Stimulated activated CD8-positive, alpha-beta memory T cell treated with anti-CD3 and anti-CD28 coated beads, Interleukin-15, amount 100 ng/mL, for 24 hours (primary cell): ENCODE measurements at places on chromosomes 2 and 18.

- DNase-seq: no peak
Observed at GRCh38 chr18:70368903-70369302, 80.1 kb downstream of the SOCS6 start.

DNA sequence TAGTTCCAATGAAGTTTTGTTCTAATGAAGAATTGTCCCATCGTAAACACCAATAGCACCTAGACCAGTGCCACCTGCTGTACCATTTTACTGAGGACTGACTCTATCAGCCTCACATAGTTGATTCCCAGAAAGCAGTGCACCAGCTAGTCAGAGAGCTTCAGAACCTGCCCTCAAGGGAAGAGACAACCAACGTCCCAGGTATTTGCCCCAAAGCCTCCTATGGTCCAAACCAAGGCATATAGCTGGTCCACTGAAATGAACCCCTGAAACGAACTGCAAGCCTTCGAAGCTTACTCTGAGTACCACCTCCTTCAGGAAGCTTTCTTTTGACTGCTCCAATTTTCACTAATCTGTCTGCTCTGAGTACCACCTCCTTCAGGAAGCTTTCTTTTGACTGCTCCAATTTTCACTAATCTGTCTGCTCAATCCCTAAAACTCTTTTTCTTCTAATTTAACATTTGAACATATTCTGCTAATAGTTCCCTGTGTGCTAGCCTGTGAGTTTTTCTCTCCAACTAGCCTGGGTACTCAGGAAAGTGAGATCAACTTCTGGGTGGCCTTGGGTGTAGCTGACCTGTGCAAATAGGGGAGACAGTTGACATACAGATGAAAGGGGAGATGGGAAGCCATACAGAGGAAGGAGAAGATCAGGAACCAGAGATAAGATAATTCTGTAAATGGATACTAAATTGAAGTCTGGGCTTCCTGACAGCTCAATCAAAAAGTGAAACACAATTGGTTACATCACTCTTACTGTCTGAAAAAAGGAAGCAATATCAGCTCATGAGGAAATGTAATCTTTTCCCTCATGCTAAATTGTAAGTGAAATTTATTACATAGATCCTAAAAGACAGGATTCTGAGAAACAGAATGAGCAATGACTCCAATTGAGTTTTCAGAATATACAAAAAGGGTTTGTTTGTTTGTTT lies 33.5 kb upstream of the EML4 start:
- DNase-seq: no peak

DNA sequence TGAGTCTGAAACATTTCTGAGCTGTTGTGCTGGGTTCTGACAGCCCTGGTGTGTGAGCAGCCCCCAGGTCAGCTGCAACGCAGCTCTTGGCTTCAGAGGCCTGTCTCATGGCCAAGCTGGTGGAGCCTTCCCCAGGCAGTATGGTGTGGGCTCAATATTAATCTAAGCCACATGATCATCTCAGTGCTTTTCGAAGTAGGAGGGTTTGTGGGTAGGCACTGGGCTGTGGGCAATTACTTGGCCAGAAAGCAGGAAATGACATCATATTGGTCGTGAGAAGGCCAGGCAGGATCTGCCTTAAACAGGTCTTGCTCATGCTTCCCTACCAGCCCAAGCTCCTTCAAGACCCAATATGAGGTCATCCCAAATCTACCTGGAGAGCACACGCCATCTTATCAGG lies 26.9 kb downstream of the LOXHD1 start:
- no peak for DNase-seq

DNA sequence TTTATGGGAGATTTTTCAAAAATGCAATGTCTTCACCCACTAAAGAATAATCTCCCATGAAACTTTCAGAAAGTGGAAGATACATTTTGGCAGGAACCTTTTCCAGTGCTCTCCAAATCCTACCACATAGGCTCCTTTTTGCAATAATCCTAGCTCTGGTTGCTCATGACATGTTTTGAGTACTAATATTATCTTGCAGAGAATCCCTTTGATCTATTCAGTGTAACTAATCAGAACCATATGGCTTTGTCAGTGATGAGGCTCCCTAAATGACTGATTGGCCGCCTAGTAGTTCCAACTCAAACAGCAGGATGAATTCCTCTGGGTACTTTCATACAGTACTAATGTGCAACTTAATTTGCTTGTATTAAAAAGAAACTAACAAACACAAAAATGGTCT lies 544.0 kb upstream of the FAM98A start:
- no peak for DNase-seq

DNA sequence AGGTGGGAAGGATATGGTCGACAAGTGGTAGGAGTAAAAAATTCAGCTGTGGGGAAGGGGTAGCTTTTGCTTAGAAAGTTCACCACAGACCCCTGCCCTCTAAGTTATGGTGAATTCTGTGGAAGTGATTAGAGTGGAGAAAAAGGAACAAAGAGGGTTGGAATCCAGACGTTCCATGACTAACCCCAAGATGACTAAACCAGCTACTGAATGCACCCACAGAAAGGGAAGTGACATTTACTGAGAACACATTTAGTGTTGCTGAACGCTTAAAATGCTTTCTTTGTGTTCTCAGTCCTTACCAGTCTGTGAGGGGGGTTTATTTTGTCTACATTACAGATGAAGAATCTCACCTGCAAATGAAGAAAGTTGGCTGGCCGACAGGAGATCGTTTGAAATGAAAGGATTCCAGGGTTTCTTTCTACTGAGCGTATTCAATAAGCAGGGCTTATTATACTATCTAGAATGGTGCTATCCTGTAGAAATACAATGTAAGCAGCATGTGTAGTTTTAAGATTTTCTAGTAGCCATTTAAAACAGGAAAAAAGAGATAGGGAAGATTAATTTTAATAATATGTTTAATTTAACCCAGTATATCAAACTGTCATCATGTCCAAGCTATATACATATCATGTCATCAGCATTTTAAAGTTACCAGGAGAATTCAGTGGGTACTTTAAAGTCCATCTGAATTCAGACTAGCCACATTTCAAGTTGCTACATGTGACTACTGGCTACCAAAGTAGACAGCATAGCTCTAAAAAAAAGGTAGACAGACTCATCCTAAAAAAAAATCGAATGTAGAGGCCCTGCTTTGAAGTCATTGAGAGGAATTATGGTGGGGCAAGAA lies 60.1 kb downstream of the LIMS1 start:
- DNase-seq: no peak

- DNase-seq: no peak
Observed at GRCh38 chr2:108270768-108271506, 17.8 kb upstream of the SULT1C2 start.

GRCh38 chr2:158762336-158762735 lies 32.8 kb upstream of the DAPL1 start:
- DNase-seq: no peak

- DNase-seq: no peak
Observed at GRCh38 chr18:79855147-79855933, 57.6 kb downstream of the KCNG2 start.
